Endothelial cell of umbilical vein (primary cell): ENCODE measurements at places on chromosomes 13 and 19.

DNA sequence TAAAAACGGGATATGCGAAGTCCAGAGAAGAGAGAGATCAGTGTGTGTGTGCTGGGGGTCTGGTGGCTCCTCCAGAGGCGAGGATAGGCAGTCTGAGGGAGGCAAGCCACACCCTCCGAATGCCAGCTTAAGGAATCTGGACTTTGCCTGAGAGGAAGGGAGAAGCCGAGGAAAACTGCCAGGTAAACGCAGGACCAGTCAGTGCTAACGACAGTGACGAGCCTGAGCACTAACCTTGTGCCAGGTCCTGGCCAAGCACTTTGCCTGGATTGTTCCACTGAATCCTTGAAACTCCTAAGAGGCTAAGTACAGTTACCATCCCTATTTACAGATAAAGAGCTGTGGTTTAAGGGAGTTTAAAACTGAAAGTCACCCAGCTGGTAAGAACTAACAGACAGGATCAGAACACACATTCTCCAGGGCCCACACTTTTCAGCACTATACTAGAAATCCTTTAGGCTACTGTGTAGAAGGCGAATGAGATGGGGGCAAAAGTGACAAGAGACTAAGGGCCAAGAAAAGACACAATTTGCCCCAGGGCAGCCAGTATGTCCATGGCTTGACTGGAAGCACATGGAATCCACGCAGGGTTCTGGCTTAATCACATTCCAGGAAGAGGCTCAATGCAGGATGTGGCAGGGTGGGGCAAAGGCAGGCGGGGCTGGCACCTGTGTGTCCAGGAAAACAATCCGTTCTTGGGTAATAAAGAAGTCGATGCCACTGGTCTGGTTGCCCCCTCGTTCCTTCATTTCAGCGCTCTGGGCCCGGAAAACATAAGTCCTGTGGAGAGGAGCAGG, 15.1 kb downstream of the SMG9 start:
- DNase-seq = no peak

- DNase-seq = no peak
Measured at GRCh38 chr19:34088292-34088691, 84.0 kb upstream of the LSM14A start.

GRCh38 chr19:18789422-18789869, 1.7 kb downstream of the COMP start:
- DNase-seq = no peak

- no peak for DNase-seq
Measured at GRCh38 chr13:100522618-100523309, 65.8 kb downstream of the GGACT start.

DNA sequence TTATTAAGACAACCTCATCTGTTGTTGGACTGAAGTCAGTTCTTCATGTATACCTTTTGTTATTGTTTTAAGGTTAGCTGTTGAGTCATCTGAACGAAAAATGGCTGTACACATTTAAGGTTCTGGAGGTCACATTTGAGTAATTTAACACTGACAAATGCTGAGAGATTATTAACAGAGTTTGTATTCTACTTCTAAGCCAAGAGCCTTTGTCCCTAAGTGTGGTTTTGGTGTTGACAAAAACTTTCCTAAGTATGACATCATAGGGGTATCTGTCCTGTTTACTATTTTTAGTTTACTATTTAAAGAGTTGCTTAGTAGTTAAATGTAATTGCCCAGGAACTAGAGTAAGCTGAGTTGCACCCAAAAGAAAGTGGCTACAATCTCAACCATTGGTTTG, 71.9 kb downstream of the CDK8 start:
- no peak for DNase-seq

DNA sequence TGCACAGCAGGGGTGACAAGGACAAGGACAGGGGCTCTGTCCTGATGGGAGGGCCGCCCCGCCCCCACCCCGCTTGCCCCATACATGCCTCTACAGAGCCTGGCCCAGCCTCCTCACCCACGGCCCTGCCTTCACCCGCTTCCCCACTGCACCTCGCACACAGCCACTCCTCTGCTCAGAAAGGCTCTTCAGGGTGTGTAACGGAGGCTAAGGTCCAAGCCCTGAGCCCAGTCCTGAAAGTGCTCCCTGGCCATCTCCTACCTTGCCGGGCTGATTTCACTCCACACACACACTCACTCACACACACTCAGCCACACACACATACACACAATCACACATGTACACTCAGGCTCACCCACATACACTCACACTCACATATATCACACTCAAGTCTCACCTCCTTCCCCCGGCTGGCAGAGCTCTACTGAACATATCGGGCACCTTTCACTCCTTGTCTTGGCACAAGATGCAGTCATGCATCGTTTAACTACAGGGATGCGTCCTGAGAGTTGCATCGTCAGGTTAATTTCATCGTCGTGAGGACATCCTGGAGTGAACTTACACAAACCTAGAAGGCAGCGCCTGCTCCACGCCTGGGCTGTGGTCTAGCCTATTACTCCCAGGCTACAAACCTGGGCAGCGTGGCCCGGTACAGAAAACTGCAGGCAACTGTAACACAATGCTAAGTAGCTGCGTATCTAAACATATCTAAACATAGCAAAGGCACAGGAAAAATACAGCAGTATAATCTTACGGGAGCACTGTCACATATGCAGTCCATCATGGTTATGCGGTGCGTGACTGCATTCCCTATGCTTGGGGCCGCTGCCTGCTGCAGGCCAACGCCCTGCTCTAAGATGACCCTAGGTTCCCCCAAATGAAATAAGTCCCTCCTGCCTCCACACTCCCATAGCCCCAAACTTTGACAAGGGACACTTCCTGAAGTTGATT, 13.1 kb downstream of the EPS15L1 start:
- no peak for DNase-seq

GRCh38 chr19:39467941-39468340, 12.7 kb upstream of the TIMM50 start:
- no peak for DNase-seq

DNA sequence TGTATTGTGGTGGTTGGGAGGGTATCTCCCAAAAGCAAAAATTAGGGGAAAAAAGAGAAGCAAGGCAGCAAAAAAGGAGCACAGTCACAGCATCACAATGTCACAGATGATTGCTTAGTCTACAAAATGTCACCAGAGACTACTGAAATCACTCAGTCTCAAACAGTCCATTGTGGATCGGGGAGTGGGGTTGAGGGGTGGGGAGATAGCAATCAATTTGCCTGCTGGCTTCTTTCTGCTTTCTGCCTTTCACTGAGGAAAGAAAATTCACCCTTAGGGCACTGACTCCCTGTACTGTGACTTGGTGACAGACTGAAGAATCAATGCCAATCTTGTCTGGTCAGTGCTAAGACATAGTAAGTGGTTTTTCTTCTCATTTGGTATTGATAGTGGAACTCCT, 2127.1 kb upstream of the PCDH20 start:
- no peak for DNase-seq
